Ascending aorta (tissue), 2 donors: ENCODE measurements at places on chromosomes 12 and 14.

DNA sequence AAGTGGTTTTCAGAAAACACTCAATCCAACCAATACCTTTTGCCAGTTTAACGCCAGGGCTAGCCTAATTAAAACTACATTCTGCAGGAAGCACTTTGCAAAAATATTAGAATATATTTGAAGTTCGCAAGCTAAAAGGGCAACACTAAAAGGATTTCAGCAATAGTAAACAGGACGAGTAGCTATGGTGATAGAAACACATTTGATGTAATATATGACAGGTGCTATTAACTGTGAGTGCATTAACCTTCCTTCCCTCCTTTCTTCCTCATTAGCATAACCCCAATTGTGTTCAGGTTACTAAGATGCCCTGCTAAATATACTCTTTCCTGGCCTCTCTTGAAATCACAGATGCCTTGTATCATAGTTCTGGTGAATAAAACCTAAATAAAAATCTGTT lies 85.6 kb upstream of the TMCC3 start:
- H3K27me3 ChIP-seq = no peaks in the 10 kb centered on the region
- no peak overlapping the region for H3K4me3 ChIP-seq
- no peaks in the 10 kb centered on the region for H3K4me1 ChIP-seq
- no peak overlapping the region for H3K27ac ChIP-seq

- H3K4me3 ChIP-seq = no peak overlapping the region
- no peak overlapping the region for H3K27ac ChIP-seq
- H3K27me3 ChIP-seq = no peaks in the 10 kb centered on the region
- no peaks in the 10 kb centered on the region for H3K36me3 ChIP-seq
- no peaks in the 10 kb centered on the region for H3K4me1 ChIP-seq
- DNase-seq = no peak
Measured at GRCh38 chr12:73589220-73589619, 948.4 kb upstream of the ATXN7L3B start.

DNA sequence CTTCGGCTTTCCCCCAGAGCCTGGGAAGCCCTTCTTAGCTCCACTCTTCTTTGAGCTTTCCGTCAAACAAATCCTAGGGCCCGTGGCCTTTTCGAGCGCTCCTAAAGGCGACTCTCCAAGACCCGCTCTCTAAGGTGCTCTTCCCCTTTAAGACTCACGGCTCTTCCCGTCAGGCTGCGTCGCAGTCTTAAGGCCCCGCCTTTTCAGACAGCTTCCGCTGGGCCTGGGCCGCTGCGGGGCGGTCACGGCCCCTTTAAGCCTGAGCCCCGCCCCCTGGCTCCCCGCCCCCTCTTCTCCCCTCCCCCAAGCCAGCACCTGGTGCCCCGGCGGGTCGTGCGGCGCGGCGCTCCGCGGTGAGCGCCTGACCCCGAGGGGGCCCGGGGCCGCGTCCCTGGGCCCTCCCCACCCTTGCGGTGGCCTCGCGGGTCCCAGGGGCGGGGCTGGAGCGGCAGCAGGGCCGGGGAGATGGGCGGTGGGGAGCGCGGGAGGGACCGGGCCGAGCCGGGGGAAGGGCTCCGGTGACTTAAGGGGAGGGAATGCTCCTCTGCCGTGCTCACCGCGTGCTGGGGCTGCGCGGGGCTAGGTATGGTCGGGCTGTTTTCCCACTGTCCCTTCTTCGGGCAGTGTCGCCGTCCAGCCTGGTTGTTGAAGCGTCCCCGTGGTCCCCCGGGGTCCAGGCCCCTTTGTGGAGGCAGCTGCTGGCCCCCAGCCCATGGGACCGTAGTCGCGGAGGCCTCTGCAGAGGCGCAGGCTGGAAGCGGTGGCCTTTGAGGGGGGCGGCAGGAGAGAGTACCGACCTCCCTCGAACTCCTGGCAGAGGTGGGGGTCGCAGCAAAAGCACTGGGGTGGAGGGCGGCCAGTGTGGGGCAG lies at the start of gene PEX5:
Gene PEX5, plus strand, starts transcription at position 289 of the 870 bp plus-strand sequence. CDS start 692 bp downstream, outside the sequence.
- peaks cover 9% of the 10 kb centered on the region for H3K36me3 ChIP-seq
- no peaks in the 10 kb centered on the region for H3K27me3 ChIP-seq
- H3K4me3 ChIP-seq = peak within 1 kb of the TSS; percentile 86
- H3K4me1 ChIP-seq = no peaks in the 10 kb centered on the region

DNA sequence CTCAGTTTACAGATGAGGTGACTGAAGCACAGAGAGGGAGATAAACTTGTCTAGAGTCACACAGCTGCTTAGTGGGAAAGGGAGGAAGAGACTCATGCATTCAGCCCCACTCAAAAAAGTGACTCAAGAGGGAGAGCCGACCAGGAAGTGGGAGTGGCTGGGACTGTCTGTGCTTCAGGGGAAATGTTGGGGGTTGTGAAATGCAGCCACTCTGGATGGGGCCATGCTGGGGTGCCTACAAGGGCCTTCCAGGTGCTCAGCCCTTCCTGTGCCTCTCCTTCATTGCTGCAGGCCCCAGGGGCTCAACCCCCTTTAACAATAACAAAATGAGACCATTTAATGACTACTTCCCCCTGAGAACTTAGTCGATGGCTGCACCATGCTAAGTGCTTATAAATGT lies 41.8 kb downstream of the CACNA1C start:
- H3K4me1 ChIP-seq = peaks cover 28% of the 10 kb centered on the region
- H3K27ac ChIP-seq = peak overlapping the region; percentile 86
- H3K27me3 ChIP-seq = no peaks in the 10 kb centered on the region

DNA sequence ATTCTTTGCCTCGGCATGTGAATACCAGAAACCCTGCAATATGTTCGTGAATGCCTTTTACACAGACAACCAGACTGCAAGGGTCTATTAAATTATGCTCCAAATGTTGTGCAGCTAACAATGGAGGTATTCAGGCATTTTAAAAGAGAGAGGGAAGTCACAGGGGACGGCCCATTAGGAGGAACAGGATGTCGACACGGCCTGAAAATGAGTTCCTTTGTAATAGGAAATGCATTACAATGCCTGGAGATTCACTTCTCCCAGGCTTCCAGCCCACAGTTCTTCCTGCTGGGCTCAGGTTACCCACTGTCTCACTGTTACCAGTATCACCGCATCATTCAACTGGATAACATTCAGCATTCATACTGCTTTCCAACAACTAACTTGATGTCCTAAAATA lies 2.5 kb downstream of the DUSP6 start:
- H3K27me3 ChIP-seq = no peaks in the 10 kb centered on the region
- no peak overlapping the region for H3K27ac ChIP-seq

- no peak for DNase-seq
- no peak overlapping the region for H3K27ac ChIP-seq
- H3K36me3 ChIP-seq = no peaks in the 10 kb centered on the region
- H3K4me3 ChIP-seq = no peak overlapping the region
Measured at GRCh38 chr12:132389026-132389425, 59.6 kb upstream of the GALNT9 start.

DNA sequence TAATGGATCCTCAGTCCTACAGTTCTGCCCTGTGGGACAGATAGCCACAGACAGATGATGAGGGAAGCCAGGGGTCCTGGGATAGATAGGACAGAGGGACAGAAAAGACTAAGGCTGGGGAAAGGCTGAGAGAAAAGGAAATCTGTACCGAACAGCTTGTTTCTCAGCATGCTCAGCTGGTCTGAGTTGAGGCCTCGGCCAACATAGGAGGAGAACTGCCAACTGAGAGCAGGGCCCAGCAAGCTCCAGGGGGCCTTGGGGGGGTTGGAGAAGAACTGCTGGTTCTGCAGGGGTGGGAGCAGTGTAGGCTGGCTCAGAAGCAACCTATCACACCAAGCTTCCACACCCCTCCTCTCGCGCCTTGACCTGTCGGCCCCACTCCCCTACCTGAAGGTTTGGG lies 10.1 kb downstream of the IL23A start:
- no peaks in the 10 kb centered on the region for H3K4me1 ChIP-seq
- no peak for DNase-seq
- H3K4me3 ChIP-seq = no peak overlapping the region
- H3K27me3 ChIP-seq = no peaks in the 10 kb centered on the region
- H3K36me3 ChIP-seq = peaks cover 87% of the 10 kb centered on the region

DNA sequence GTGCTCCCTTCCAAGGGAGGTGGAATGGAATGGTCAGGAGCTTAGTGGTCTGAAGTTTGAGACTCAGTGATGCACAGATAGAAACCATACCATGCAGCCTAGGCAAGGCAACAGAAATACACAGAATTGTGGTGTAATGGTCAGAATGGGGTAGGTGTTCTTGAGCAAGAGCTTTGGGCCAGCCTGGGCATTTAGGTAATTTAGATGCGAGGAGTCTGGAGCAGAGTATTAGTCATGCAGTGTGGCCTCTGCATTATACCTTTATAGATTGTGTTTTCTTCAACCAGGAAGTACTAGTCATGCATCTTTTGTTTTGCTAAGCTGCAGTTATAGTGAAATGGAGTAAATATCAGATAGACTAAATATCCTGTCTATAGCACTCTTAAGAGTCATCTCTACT lies 118.3 kb downstream of the DAAM1 start:
- no peak overlapping the region for H3K4me3 ChIP-seq
- no peak overlapping the region for H3K27ac ChIP-seq
- no peaks in the 10 kb centered on the region for H3K36me3 ChIP-seq
- no peak for DNase-seq

GRCh38 chr12:98594050-98594835 lies 757 bp downstream of the SLC25A3 start:
- H3K27ac ChIP-seq = peak overlapping the region; percentile 97
- no peak for DNase-seq
- H3K27me3 ChIP-seq = no peaks in the 10 kb centered on the region
- H3K4me1 ChIP-seq = peaks cover 11% of the 10 kb centered on the region
- peaks cover 27% of the 10 kb centered on the region for H3K36me3 ChIP-seq

- H3K27ac ChIP-seq = no peak overlapping the region
- H3K36me3 ChIP-seq = no peaks in the 10 kb centered on the region
- H3K4me1 ChIP-seq = no peaks in the 10 kb centered on the region
- H3K27me3 ChIP-seq = no peaks in the 10 kb centered on the region
- no peak overlapping the region for H3K4me3 ChIP-seq
- DNase-seq = no peak
Measured at GRCh38 chr14:77133720-77134338, 7.8 kb downstream of the ZDHHC22 start.

DNA sequence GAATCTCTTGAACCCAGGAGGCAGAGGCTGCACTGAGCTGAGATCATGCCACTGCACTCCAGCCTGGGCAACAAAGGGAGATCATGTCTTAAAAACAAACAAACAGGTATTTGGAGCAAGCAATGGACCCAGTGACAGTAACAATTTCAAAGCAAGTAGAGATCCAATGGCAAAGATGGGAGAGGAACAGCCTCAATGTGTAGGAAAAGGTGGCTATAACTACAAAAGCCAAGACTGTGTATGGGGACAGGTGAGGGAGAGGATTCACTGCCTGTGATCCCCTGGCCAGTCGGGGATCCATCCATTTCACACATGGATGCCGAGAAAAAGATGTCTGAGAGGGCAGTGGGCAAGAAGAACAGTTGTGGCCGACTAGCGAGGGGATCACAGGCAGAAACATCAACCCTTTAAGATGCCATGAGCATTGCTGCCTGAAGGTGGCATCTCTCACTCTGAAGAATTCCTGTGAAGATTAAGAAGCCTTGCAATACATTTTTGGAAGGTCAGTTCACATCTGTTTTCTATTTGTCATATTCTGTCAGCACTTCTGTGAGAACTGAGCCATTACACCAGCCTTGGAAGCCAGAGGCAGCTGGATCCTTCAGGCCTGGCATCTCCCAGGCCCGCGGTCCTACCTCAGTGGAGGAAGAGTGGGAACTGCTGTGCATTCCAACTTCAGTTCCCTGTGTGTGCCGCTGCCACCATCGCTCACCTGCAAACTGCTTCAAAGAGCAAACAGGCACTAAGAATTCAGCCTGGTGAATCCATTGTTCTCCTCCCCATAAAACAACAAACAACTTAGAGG lies 54.5 kb upstream of the FRS2 start:
- H3K27ac ChIP-seq = no peak overlapping the region
- DNase-seq = peak; percentile 85
- H3K27me3 ChIP-seq = no peaks in the 10 kb centered on the region
- H3K4me3 ChIP-seq = peak overlapping the region; percentile 34
- no peaks in the 10 kb centered on the region for H3K36me3 ChIP-seq

- no peak overlapping the region for H3K27ac ChIP-seq
- no peaks in the 10 kb centered on the region for H3K4me1 ChIP-seq
- H3K4me3 ChIP-seq = no peak overlapping the region
- no peaks in the 10 kb centered on the region for H3K36me3 ChIP-seq
- DNase-seq = no peak
- no peaks in the 10 kb centered on the region for H3K27me3 ChIP-seq
Measured at GRCh38 chr12:5392961-5393360, 38.9 kb upstream of the NTF3 start.

DNA sequence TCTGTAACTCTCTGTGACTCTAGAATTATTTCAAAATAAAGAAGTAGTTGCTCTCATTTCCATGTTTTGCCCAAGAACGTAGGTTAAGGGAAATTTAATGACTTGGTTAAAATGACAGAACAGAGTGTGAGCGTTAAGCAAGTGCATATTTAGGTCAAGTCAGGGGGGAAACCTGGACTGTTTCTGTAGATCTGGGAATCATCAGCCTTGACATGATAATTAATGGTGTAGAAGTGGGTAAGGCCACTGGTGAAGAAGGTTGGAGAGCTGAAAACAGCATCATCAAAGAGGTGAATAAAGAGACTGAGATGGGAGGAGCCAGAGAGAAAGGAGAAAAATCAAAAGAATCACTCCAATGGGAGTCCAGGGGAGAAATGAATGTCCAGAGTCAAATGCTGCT lies 49.4 kb upstream of the STK38L start:
- DNase-seq = no peak
- no peaks in the 10 kb centered on the region for H3K36me3 ChIP-seq
- no peaks in the 10 kb centered on the region for H3K27me3 ChIP-seq
- no peak overlapping the region for H3K4me3 ChIP-seq

- no peaks in the 10 kb centered on the region for H3K36me3 ChIP-seq
- H3K27ac ChIP-seq = no peak overlapping the region
- DNase-seq = no peak
- H3K4me1 ChIP-seq = peaks cover 11% of the 10 kb centered on the region
Measured at GRCh38 chr12:92039046-92039445, 106.6 kb downstream of the BTG1 start.

GRCh38 chr14:62162998-62163589 lies 400.9 kb downstream of the SNAPC1 start:
- H3K4me1 ChIP-seq = no peaks in the 10 kb centered on the region
- DNase-seq = no peak
- no peaks in the 10 kb centered on the region for H3K36me3 ChIP-seq

GRCh38 chr14:55752580-55753390 lies 172.8 kb downstream of the KTN1 start:
- no peak overlapping the region for H3K4me3 ChIP-seq
- H3K27me3 ChIP-seq = no peaks in the 10 kb centered on the region
- DNase-seq = no peak
- H3K27ac ChIP-seq = no peak overlapping the region
- no peaks in the 10 kb centered on the region for H3K36me3 ChIP-seq

DNA sequence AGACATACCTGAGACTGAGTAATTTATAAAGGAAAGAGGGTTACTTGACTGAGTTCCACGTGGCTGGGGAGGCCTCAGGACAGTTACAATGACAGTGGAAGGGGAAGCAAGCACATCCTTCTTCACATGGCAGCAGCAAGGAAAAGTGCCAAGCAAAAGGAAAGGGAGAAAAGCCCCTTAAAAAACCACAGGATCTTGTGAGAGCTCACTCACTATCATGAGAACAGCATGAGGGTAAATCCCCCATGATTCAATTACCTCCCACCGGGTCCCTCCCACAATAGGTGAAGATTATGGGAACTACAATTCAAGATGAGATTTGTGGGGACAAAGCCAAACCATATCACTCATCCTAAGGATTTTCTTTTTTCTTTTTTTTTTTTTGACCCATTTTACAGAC lies 177.8 kb upstream of the EEA1 start:
- no peaks in the 10 kb centered on the region for H3K36me3 ChIP-seq
- H3K27ac ChIP-seq = no peak overlapping the region
- DNase-seq = no peak
- H3K27me3 ChIP-seq = no peaks in the 10 kb centered on the region
